ENCODE measurements at places on chromosomes 4 and X. TPM values are rescaled to one million over a fixed set of nuclear protein-coding genes. Genes with fewer than 3 reads are reported as not detected.

DNA sequence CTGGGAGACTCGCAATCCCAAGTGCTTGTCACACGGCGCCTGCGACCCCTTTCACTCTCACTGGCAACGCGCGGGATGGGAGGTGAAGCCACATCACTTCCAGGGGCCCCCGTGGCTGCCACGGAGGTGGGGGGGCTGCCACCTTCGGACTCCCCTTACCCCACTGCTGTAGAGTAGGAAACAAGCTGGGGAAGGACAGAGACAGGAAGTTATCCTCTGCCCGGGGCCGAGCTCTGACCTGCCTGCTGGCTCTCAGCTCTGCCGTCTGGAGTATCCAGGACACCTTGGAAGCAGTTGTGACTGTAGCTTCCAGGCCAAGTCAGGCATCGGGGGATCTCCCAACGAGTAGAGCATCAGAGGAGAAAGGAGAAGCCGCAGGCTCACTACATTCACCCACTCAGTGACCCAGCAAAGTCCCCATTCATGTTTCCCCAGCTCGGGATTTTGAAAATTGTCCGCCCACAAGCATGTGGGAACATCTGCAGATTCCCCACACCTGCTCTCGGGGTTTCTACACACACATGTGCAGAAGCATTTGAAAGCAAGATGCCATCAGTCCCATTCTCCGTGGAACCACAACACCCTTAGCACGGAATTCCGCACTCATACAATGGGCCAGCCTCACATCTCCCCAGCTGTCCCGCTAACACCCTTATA is 10.8 kb downstream of the PDZD4 start:
- DNase-seq, result no peak

- no peak for DNase-seq
These were observed 10.9 kb downstream of the GAB3 start for GRCh38 chrX:154739952-154740465.

DNA sequence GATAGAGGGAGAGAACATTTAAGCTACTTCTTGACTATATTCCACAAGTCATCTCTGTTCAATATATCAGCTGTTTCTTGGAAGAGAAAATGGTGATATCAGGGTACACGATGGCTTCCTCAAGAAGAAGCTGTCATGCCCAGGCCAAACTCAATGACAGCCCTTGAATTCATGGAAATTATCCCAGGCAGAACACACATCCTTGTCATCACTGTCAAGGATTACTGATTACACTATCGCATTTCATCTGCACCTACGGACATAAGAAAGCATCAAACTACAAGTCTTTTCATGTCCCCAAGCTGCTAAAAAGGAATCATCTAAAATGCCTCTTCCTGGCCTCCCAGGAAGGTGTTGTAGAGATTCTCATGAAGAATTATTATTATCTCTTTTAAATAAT is 165.2 kb upstream of the SLC7A11 start:
- no peak for DNase-seq

DNA sequence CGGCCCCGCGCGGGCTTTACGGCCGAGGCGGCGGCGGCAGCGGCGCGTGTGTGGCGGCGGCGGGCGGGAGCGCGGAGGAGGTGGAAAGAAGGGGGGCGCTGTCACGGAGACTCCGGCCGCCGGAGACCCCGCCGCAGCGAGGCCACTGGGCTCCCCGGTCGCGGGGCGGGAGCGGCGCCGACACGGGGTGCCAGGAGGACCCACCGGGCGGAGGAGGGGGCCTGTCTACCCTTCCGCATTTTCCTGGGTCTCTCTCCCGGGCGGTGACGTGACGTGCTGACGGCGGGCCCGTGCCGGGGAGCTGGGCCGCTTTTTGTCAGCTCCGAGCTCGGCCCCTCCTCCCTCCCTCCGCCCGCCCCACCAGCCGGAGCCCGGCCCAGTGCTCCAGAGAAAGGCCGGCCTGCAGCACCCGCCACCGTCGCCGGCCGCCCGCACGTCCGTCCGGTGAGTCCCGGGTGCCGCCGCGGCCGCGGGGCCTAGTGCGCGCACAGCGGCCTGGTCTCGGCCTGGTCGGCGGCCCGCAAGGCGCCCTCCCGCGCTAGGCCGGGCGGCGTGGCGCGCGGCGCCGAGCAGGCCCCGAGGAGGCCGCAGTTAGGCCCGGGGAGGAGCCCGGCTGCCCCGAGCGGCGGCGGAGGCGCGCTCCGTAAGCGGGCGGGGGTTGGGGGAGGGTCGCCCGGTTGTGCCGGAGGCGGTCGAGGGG is at the start of gene ZFX:
TSS of gene ZFX (plus strand) at position 379 of the 700 bp plus-strand sequence. CDS start 23,014 bp downstream, outside the sequence.
- peak; percentile 57 for DNase-seq

VSIG1 gene
- total RNA-seq, result 0.54 TPM

- no peak for DNase-seq
These were observed 201.0 kb upstream of the ARSJ start for GRCh38 chr4:114180481-114180880.

DNA sequence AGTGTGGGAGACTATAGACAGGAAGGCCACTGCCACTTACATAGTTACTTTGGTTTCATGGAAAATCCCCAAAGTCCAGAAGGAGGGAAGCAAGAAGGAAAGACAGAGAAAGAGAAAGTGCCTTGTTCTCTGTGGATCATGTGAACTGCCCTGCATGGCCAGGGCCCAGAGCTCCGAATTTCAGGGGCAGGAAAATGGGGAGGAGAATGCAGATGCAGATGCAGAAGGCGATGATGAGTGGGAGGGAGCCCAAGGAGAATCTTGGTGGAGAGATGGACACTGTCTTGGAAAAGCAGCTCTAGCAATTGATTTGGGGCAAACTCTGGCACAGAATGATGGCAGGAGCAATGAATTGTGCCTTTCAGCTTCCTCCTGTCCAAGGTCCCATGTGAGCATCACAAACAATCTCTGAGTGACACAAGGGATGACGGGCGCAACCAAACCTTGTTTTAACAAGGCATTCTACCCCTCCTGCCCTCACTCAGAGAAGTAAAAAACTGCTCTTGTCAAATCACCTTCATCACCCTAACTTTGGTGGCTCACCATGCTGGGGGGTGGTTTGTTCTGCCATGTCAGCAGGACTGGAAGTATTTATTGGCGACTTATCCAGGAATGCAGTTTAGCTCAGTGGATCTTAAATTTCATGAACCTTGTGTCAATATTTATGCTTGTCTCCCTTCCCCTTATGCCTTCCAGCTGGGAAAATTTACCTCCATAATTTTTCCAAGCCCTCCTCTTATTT is 53.5 kb downstream of the TSC22D3 start:
- no peak for DNase-seq

RS1 gene
- not detected for total RNA-seq

DNA sequence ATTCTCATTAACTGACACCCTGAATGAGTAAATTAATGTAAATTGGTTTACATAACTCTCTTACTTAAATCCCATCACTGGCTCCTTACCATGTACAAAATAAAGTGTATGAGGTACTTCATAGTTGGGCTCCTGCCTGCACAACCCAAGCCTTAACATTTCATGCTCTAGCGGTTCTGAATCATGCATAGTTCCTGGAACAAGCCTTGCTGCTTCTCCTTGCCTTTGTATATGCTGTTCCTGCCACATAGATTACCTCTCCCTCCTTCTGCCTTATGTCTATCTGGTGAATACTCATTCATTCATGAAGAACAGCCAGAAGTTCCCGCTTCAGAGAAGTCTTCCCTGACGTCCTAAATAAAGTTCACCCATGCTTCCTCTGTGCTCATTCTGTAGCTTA is 594.7 kb downstream of the SMARCA1 start:
- DNase-seq, result no peak

DNA sequence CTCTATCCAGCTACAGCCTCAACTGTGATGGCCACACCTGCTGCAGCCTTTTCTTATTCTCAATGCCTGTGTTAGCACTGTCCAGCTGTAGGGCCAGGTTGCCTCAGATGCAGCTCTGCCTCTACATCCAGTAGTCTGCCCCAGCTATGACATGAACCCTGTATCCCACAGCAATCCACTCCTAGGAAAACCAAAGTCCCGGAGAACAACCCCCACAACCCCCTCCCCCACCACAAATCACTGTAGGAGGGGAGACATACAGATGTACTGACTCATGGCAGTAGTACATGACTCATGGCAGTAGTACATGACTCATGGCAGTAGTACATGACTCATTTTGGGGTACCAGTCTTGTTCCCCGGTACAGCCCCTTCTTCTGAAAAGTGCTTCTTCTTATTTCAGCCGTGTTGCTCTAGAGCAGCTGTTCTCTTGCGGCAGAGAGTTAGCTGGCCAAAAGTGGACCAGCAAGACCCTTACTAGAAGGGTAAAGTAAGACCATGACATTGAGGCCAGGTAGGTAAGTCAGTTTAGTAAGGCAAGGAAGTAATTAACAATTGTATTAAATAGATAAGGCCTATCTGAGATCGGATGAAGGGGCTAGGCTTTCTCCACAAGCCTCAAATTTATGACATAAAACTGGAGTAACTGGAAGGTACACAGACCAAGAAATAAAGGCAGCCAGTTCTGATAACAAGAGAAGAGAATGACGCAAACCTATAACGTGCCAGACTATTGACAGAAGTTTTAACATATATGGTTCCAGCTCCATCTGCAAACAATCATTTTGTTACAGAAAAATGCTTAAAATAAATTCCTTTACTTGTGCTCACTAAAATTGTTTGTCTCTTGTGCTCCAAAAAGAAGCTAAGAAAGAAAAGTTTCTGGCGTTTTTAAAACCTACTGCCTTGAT is 221.4 kb downstream of the TACR3 start:
- no peak for DNase-seq

DNA sequence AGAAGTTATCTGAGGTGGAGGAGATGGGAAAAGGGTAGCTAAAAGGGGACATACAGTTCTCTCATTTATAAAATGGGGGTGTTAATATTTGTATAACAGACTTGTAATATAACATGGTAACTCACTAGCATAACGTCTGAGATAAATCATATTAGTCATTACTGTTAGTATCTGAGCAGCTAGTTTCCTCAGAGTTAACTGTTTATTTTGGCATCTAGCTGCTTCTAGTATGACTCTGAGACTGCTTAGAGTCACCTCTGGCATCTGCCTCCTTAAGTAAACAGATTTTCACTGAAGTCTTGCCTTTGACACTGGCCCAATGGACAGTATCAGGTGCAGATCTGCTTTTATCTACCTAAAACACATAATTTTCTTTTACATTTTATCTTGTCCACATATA is 58.1 kb downstream of the SLC30A9 start:
- DNase-seq, result no peak

DNA sequence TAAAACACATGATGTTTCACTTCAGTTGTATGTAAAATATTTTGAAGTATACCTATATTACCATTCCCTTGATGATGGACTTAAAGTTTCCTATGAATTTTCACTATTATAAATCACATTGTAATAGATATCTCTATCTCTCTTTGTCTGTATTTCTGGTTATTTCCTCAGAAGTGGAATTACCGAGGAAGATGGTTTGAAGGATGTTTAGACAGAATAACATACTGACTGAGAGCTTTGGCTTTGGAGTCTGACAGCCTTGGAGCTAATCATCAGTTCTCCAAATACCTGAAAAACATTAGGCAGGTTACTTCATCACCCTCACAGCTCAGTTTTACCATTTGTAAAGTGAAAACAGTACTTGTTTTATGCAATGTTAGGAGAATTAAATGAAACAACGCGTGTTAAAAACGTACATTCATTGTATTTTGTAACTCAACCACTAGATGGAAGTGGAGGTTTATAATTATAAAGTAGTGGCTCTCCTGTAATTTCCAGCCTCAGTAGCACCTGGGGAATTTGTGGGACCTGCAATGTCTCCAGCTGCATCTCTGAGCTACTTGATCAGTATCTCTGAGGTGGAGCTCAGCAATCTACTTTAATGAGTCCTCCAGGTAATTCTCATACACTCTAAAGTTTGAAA is 14.3 kb downstream of the JCHAIN start:
- peak; percentile 57 for DNase-seq

DNA sequence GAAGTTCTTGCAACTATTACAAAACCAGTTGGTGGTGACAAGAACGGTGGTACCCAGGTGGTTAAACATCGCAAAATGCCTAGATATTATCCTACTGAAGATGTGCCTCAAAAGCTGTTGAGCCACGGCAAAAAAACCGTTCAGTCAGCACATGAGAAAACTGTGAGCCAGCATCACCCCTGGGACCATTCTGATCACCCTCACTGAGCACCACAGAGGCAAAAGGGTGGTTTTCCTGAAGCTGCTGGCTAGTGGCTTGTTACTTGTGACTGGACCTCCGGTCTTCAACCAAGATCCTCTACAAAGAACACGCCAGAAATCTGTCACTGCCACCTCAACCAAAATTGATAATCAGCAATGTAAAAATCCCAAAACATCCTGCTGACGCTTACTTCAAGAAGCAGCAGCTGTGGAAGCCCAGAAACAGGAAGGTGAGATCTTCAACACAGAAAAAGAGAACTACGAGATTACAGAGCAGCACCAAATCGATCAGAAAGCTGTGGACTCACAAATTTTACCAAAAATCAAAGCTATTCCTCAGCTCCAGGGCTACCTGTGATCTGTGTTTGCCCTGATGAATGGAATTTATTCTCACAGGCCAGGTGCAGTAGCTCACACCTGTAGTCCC is 21.4 kb upstream of the SLC10A6 start:
- DNase-seq, result no peak

UGT2B17 gene
- not detected for total RNA-seq

- DNase-seq, result no peak
These were observed 451.7 kb upstream of the PITX2 start for GRCh38 chr4:111074523-111075114.

GRCh38 chr4:121838136-121838535 is 14.5 kb upstream of the CCNA2 start:
- DNase-seq, result no peak

GRCh38 chr4:178738026-178738425 is 1295.8 kb upstream of the AGA start:
- no peak for DNase-seq

DNA sequence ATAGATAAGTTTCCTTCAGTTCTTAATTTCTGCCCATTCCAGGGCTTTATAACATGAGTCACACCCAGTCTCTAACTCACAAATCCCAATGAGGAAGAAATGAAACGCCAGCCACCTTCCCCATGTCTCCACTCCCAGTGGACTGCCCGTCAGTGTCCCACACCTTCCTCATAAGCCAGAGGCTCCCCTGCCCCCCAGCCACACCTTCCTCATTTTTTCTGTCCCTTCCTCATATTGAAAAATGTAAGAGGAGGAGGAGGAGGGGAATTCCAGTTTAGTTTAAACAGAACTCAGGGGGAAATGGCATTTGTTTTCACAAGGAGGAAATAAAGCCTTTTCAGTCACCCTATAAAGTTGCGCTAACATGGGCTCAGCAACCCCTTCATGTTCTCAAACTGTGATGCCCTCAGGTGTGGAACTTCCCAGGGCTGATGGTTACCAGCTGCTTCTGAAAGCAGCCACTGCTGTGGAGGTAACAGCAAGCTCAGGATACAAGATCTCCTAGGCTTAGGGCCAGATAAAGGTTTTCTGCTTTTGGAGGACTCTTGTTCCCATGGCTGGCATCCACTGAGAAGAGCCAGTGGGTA is 97.8 kb downstream of the PARM1 start:
- DNase-seq, result no peak

ADH7 gene
- not detected for total RNA-seq

GRCh38 chr4:7678318-7678852 is 243.7 kb upstream of the PSAPL1 start:
- DNase-seq, result no peak

Measured in natural killer cell (primary cell).